ENCODE measurements at places on chromosomes 12 and 14. TPM values are rescaled to one million over a fixed set of nuclear protein-coding genes. Genes with fewer than 3 reads are reported as not detected.

TMEM52B gene
- not detected for total RNA-seq

TUBA1A gene
- total RNA-seq, result 88.1 TPM

CLEC7A gene
- 2.3 TPM for total RNA-seq

RFLNA gene
- 0.16 TPM for total RNA-seq

RHEBL1 gene
- 0.48 TPM for total RNA-seq

CELA1 gene
- total RNA-seq, result not detected

NANOG gene
- not detected for total RNA-seq

CCDC196 gene
- not detected for total RNA-seq

SPTLC2 gene
- 10.2 TPM for total RNA-seq

DNA sequence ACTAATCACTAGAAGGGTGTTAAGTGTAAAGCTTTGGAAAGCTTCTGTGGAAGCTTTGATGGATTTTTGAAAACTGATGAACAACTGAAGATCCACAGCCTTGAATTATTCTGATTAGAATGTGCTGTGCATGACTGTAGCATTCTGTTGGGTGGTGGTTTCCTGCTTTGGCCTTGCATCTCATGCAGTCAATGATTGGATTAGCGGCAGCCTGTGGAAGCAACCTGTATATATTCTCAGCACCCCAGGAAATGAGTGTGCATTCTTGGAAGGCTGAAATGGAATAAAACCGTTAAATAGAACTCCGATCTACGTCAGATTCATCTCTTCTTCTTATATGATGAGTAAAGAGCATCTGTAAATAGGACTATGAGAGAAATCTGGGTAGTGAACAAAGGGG, 120.2 kb downstream of the SLC16A7 start:
- DNase-seq, result no peak

- no peak for DNase-seq
These were observed 127.6 kb upstream of the TRHDE start for GRCh38 chr12:72144553-72144952.

- DNase-seq, result no peak
These were observed 159.9 kb upstream of the FRMD6 start for GRCh38 chr14:51491776-51492175.

DNA sequence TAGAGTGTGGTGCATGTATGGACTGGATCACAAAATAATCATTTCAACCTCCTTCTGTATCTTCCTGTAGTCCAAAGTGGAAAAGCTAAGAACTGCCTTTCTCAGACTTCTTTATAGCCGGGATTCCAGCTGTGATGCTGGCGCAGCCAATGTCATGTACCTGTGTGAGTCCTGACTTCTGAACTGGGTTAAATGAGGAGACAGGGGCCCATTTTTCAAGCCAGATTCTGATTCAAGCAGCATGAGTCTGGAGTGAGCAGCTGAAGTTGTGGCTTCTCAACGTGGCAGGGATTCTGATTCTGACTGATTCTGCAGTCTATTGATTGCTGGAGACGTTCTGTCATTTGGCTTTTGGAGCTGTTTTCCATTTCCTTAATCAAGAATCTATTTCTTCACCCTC, 111.2 kb downstream of the ST8SIA1 start:
- DNase-seq, result no peak

DNA sequence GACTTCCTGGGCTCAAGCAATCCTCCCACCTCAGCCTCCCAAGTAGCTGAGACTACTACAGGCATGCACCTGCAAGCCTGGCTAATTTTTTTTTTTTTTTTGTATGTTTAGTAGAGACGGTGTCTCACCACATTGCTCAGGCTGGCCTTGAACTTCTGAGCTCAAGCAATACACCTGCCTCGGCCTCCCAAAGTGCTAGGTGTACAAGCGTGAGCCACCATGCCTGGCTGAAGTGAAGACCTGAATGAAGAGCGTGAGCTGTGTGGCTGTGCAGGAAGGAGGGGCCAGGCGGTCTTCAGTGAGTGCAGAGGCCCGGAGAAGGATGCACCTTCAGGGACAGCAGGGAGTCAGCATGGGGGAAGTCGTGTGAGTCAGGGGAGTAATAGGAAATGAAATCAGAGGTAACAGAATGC, 14.9 kb upstream of the NFKBIA start:
- DNase-seq, result no peak

- no peak for DNase-seq
These were observed 64.6 kb downstream of the BEGAIN start for GRCh38 chr14:100522616-100523099.

GRCh38 chr12:38411426-38411825, 94.9 kb downstream of the ALG10B start:
- DNase-seq, result no peak

DNA sequence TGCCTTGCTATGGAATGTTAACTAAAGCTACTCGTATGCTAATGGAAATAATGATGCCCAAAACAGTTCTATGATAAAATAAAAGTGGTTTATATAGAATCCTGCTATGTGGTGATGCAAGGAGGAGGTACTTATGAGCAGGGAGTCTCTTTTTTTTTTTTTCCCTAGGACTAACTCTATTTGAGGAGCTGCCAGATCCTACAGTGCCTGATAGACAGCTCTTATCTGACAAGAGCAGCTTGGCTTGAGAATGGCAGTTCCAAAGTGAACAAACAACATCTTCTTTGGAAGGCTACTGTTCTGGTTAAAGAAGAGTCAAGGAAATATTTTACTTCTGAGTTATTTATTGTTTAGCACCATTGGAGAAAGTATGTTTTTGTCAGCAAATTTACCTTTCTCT, 10.2 kb upstream of the ACSM4 start:
- DNase-seq, result no peak

DNA sequence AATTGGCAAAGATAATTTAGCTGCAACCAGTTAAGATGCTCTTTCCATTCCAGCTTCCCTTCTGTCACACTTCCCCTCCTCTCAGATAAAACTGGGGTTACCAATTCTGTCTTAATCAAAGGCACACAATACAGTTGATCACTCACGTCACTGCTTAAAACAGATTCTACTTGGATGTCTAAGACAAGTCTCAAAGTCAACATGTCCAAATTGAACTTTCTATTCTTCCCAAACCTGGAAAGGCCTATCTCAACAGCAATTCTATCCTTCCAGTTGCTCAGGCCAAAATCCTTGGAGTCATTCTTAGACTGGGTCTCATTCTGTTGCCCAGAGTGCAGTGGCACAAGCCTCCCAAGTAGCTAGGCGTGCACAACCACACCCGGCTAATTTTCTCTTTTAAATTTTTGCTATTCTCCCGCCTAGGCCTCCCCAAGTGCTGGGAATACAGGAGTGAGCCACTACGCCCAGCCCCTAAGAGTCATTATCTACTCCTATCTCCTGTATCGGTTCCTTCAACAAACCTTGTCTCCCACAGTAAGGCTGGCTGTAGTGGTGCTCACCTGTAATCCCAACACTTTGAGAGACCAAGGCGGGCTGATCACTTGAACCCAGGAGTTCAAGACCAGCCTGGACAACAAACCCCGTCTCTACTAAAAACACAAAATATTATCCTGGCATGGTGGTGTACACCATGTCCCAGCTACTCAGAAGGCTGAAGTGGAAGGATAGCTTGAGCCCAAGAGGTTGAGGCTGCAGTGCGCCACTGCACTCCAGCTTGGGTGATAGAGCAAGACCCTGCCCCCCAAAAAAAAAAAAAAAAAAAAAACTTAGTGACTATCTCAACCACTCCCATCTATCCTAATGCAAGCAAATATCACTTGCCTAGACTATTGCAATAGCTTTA, 4.7 kb downstream of the RPS29 start:
- no peak for DNase-seq

DNA sequence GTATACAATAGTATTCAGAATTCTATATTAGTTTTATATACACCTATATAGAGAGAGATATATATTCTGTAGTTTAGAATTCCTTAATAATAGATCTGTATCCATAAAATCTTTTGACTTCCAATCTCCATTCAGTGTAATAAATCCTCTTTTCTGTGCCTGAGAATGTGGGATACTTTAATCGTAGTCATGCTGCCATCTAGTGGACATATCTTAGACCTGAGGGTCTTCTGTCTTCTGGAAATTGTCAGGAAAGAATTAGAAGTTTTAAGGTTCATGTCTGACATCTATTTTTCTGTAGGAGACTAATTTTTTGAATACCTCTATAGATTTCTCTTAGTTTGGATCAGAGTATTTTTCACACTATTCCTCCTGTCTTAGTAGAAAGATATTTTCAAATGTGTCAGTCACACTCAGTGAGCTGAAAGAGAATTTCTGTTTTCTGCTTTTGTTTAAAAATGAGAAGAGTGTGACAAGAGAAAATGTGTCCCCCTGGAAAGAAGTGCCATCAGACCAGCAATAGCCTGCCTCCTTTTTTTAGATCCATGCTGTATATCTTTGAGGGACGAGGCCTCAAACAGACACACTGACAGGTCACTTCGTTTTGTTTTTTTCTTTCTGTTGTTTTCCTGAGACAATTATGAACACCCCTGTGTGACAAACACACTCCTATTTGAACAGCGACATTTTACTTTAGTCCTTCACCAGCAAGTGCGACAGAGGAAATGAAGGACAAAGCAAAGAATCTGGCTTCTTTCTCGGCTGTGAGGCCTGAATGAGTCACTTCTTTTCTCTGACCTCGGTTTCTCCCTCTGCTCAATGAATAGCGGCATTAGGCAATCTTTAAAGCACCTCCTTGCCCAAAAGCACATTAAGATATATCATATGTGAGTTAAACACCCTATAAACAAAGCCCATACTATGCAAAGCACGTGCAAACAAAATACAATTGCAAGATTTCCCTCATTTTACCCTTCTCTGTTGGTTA, 96.3 kb downstream of the GALC start:
- DNase-seq, result no peak

DNA sequence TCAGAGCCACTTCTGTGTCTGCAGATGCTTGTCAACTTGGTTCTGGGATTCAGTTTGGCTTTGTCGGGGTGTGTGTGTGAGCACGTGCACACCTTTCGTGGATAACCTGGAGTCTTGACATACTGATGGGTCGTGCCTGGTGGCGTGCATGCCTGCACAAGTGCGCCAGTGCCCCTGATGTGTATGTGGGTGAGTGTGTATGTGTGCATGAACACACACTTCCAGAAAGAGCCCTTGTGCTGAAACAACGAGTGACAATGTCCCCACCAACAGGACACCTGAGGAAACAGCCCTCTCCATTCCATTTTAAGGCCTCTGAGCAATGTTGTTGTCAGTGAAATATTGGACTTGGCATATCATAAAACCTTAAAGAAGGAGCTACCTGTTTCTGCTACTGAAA, 53.9 kb downstream of the SMUG1 start:
- DNase-seq, result no peak

DNA sequence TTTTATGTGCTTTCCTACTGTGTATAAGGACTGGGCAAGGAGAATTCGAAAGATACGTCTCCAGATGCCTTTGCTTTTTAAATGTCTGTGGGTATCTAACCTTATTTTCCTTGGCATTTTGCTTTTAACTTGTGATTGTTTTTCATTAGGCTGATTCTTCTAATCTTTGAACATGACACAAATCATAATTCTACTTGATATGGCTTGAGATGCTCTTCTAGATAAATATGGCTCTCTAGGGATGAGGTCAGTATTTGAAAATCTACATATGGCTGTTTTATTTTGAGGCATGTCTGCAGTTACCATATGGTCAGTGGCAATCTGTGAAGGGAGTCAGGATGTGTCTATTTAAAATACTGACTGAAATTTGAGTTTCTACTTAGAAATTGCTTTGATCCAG, 139.2 kb downstream of the SLC2A13 start:
- no peak for DNase-seq

GRCh38 chr14:53953002-53953827, 3.4 kb downstream of the BMP4 start:
- DNase-seq, result peak; percentile 90

DNA sequence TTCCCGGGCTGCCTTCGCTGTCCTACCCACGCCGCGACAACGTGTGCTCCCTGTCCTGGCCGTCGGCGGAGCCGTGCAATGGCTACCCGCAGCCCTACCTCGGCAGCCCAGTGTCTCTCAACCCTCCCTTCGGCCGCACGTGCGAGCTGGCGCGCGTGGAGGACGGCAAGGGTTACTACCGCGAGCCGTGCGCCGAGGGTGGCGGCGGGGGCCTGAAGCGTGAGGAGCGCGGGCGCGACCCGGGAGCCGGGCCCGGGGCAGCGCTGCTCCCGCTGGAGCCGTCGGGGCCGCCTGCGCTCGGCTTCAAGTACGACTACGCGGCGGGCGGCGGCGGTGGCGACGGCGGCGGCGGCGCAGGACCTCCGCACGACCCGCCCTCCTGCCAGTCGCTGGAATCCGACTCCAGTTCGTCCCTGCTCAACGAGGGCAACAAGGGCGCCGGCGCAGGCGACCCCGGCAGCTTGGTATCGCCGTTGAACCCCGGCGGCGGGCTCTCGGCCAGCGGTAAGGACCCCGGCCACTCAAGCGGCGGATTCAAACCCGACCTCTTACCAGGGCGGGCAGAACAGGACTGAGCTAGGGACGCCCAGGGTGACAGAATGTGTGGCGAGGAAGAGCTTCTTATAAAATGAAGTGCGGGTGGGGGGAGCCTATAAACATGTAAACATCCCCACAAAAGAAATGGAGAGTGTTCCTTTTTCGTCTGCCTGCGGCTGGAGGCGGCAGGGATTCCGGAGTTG, 503 bp downstream of the HOXC12 start:
- no peak for DNase-seq

GRCh38 chr14:100796946-100797345, 29.0 kb upstream of the MEG3 start:
- no peak for DNase-seq

DNA sequence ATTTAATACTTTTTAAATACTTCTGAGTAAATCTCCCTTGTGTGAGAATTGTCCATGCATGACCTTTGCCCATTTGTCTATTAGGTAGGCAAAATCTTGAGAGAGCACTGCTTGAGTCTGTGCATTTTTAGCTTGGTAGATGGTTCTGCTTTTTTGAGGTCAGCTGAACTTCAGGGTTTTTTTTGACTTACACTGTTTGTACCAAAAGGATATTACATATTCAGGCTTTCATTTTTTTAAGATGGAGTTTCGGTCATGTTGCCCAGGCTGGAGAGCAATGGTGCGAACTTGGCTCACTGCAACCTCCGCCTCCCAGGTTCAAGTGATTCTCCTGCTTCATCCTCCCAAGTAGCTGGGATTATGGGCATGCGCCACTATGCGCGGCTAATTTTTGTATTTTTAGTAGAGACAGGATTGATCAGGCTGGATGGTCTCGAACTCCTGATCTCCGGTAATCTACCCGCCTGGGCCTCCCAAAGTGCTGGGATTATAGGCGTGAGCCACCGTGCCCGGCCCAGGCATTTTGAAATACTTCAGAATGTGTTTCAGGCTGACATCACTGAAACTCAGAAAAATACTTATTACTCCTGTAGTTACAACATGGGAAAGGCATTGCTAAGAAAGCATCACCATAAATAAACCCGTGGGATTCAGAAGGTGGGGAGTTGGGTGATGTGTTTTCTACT, 11.1 kb downstream of the RASSF3 start:
- no peak for DNase-seq

GRCh38 chr12:89384050-89384758, 31.9 kb upstream of the DUSP6 start:
- peak; percentile 53 for DNase-seq

GRCh38 chr12:111173836-111174235, 195.1 kb downstream of the PHETA1 start:
- DNase-seq, result no peak

GRCh38 chr12:120199595-120200306, 1.2 kb downstream of the RPLP0 start:
- no peak for DNase-seq

- DNase-seq, result no peak
These were observed 109.8 kb upstream of the FUT8 start for GRCh38 chr14:65302571-65303189.

Data from Right ventricle myocardium superior (tissue), 1 donor.